ENCODE measurements at places on chromosomes 4 and X. TPM values are rescaled to one million over a fixed set of nuclear protein-coding genes. Genes with fewer than 3 reads are reported as not detected.

RIBC1 gene
- 0.15 TPM for total RNA-seq

MAGEA8 gene
- not detected for total RNA-seq

CAPN6 gene
- under 0.01 TPM for total RNA-seq

GUCY2F gene
- total RNA-seq = under 0.01 TPM

MSN gene
- 307 TPM for total RNA-seq

PDE6B gene
- 2.5 TPM for total RNA-seq

AFF2 gene
- total RNA-seq = 0.17 TPM

CDX4 gene
- not detected for total RNA-seq

ANXA10 gene
- total RNA-seq = 0.30 TPM

ADH7 gene
- not detected for total RNA-seq

SSX4 gene
- not detected for total RNA-seq

ZFP92 gene
- total RNA-seq = 0.15 TPM

CSN1S1 gene
- not detected for total RNA-seq

UGT2A3 gene
- not detected for total RNA-seq

RBMX gene
- 298 TPM for total RNA-seq

USP26 gene
- total RNA-seq = not detected

SGMS2 gene
- total RNA-seq = 43.1 TPM

STIM2 gene
- 7.6 TPM for total RNA-seq

GIMD1 gene
- not detected for total RNA-seq

EPHA5 gene
- total RNA-seq = under 0.01 TPM

NSUN7 gene
- 0.67 TPM for total RNA-seq

TCEANC gene
- 1.3 TPM for total RNA-seq

SCML1 gene
- 6.1 TPM for total RNA-seq

SRP72 gene
- total RNA-seq = 71.2 TPM

MAMLD1 gene
- 1.2 TPM for total RNA-seq

LDB2 gene
- 3.9 TPM for total RNA-seq

IQSEC2 gene
- 9.4 TPM for total RNA-seq

MRPL1 gene
- 39.7 TPM for total RNA-seq

PAGE1 gene
- total RNA-seq = not detected

NPY2R gene
- total RNA-seq = under 0.01 TPM

CLNK gene
- not detected for total RNA-seq

IL2RG gene
- not detected for total RNA-seq

HOPX gene
- 33.6 TPM for total RNA-seq

PF4V1 gene
- total RNA-seq = not detected

All from bronchus fibroblast of lung (primary cell).